T-helper 22 cell (primary cell): ENCODE measurements at places on chromosomes 16 and 17.

- DNase-seq, result no peak
Observed at GRCh38 chr17:58270476-58271215, 10.1 kb downstream of the MPO start.

DNA sequence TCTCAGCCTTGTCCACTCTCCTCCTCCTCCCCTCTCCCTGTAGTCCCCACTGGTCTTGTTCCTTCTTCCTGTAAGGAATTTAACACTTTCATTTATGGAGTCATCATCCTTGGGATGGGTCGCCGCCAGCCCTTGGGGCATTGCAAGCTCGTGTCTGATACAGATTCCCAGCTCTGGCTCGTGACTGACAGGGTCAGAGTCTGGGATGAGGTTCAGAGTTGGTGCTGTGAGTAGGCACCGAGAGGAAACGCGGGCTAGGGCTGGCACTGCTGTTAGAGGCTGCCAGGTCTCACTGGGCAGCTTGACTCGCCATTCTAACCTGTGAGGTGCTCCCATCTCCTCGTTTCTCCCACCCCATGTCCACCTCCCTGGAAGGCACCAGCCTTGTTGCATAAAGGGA is 407.0 kb downstream of the SOX9 start:
- DNase-seq, result no peak

DNA sequence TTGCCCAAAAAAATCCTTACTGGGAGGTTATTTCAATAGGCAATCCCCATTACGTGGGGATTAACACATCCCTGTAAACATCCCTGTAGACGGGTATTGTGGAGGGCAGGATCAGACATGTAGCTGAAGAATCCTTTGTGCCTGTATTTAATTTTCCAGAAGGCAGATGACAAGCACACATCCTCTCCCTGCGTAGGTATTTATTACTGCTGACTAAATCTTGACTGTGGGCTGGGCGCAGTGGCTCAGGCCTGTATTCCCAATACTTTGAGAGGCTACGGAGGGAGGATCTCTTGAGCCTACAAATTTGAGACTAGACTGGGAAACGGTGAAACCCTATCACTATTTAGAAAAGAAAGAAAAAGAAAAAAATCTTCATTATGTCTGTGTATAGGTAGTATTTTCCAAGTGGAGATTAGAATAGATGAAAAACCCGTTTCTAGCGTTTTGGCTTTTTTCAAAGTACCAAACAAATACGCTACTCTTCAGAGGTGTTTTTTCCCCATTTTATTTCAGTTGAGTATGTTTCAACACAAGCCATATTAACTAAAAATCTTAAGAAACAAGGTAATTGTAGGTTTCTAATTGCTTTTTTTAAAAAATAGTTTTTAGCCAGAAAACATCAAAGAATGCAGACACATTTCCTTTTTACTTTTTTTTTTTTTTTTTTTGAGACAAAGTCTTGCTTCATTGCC is 1.5 kb upstream of the MARF1 start:
- DNase-seq, result no peak

- no peak for DNase-seq
Observed at GRCh38 chr17:6523809-6524355, 32.5 kb downstream of the PITPNM3 start.

GRCh38 chr17:38447502-38448085 is 19.3 kb downstream of the ARHGAP23 start:
- DNase-seq, result no peak

- no peak for DNase-seq
Observed at GRCh38 chr16:66326991-66327513, 39.4 kb upstream of the CDH5 start.

DNA sequence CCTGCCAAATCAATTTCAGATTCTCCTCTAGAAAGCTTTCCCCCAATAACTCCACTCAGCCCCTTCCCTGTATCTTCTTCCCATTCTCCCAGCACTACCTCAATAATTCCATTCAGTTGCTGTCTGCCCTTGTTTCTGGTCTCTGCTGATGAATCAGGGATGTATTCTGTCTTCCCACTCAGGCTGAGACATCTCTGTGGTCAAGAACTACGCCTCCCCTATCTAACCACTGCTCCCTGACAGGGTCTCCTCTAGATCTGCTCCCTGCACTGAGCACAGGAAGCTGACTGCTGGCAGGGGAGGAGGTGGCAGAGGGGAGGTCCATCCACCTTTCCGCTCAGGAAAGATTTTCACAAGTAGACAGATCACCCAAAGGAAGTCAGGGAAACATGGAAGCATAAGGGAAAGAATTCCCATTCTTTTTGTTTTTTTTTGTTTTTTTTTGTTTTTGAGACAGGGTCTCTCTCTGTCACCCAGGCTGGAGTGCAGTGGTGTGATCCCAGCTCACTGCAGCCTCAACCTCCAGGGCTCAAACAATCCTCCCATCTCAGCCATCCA is 16.9 kb upstream of the SP2 start:
- DNase-seq, result no peak

GRCh38 chr17:7107012-7107754 is 7.4 kb downstream of the ASGR2 start:
- no peak for DNase-seq
